Right cardiac atrium (tissue), 5 donors: ENCODE measurements at places on chromosomes 3 and 15. TPM values are rescaled to one million over a fixed set of nuclear protein-coding genes. Genes with fewer than 3 reads are reported as not detected.

DNA sequence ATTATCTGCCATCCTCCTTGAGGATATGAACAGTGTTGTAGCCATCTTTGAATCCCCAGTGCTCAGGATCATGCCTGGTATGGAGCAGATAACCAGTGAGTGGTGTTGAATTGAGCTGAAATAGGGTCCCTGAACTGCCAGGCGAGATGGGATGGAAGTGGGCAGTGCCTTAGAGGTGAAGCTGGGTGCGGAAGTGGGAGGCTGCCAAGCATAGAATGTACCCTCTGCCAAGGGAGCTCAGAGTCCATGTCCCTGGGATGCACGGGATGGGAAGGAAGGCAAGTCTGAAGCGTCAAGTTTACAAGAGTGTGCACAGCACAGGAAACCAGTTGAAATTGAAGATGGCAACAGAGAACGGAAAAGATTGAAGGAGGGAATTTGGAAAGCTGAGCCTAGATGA is 147.0 kb downstream of the CACNA1D start:
- DNase-seq, result no peak

- no peak for DNase-seq
Observed at GRCh38 chr15:86155551-86155950, 75.9 kb downstream of the AGBL1 start.

GRCh38 chr3:56424336-56424735 is 43.9 kb downstream of the ERC2 start:
- no peak for DNase-seq

Gene ESYT3
- 1.3 TPM for total RNA-seq

GRCh38 chr15:93308026-93308690 is 219.1 kb upstream of the RGMA start:
- no peak for DNase-seq

- DNase-seq, result no peak
Observed at GRCh38 chr3:191762323-191762960, 301.5 kb downstream of the PYDC2 start.

Gene RBPMS2
- total RNA-seq, result 503 TPM

Gene CYP19A1
- 1.3 TPM for total RNA-seq

Gene NRROS
- 3.3 TPM for total RNA-seq

DNA sequence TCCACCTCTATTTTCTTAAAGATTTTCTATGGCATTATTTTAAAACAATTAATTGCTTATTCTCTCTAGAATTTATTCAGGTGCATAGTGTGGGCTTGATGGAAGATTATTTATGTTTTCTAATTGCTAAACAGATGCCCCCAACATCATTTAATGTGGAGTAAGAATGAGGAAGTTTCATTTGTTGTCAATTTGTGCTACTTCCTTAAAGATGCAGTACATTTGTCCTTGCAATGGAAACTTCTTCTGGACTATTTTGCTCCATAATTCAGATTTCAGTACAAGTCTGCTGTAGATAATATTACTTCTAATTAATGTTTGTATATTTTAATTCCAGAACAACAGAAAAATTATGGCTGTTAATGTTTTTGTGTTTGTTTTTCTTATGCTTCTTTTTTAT is 104.8 kb downstream of the TGFBR2 start:
- no peak for DNase-seq

- no peak for DNase-seq
Observed at GRCh38 chr15:95446854-95447253, 883.6 kb upstream of the NR2F2 start.

DNA sequence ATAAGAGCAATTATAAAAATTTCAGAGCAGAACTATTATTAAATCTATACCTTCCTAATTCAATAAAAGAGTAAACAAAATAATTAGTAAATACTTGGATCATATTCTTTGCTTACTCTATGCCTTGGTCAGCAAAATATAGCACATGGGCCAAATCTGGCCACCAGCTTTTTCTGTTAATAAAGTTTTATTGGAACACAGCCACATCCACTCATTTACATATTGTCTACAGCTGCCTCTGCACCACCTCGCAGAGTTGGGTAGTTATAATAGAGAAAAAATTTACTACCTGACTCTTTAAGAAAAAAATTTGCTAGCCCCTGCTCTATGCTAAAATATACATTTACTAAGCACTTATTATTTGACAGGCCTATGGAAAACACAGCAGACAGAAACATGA is 32.2 kb upstream of the GANC start:
- DNase-seq, result no peak

DNA sequence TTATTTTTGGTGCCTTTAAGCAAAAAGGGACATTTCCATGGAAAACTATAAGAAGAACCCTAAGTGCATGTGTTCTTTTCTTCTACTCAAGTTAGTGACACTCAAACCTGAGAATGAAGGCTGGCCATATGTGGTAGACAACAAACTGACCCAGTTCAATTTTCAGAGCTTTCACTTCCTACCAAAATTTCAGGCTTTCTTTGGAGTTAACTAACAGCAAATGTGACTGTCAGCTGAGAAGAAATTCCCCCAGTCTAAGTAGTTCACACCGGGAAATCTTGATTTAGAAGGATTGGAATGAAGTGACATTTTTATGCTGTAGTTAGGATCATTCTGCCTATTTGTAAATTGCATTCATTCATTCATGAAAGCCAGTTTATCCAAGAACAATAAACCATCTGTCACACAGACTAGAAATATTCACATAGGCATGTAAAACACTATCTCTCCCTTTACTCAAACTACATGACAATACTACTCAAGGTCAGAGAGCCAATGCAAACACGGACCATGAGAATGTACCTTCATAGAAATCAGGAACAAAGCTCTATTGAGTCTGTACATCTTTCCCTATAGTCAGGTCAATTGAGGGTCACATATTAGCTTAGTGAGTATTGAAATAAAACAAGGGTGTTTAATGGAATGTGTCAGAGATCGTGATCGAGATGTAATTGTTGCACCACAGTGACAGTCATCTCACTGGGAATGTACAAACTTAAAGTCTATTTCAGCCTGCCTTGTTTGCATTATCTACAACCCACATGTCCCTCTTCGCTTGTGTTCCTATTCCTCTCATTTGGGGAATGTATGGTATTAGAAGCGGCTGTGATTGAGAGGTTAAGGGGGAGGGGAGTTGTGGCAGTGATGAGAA is 113.8 kb upstream of the TGFBR2 start:
- DNase-seq, result no peak

Gene GRK7
- not detected for total RNA-seq

DNA sequence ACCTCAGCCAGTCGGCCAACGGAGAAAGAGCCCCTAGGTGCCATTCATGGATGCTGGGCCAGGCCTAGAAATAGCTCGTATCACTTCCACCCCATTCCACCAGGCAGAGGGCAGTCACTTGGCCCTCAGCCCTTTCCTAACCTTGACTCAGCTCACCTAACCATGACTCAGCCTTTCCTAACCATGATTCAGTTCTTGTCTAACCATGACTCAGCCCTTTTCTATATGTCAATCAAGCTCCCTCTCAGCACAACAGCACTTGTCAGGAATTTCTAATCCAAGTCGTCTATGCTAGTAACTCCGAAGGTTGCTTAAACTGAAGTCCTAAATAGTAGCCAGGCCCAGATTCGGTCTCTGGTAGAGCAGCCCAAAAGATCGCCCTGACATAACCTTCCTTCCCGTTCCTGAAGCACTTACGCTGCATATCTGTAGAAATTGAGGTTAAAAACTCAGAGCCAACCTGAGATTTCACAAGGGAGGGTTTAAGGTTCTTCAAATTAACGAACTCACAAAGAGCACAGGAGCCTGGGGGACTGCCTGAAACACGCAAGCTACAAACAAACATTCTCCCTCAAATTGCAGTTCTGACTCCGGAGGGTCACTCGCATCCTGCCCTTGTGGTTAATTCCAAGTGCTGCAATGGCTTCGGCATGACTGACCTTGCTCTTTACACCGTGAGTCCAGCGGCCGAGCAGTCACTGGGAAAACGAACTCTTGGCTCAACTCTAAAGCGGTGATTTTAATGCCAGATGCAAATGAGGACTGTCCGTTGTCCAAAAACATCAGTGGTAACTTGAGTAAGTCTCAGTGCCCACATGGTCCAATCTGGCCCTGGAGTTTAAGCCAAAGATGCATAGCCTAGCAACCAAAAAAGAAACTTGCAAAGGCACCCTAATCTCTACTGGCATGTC is 99.9 kb downstream of the ADAMTS17 start:
- DNase-seq, result no peak

Gene GNB4
- 16.9 TPM for total RNA-seq

- DNase-seq, result no peak
Observed at GRCh38 chr3:76570436-76571057, 469.4 kb upstream of the ROBO2 start.

- no peak for DNase-seq
Observed at GRCh38 chr3:154778057-154778456, 302.1 kb upstream of the MME start.

GRCh38 chr3:105785803-105786202 is 83.0 kb downstream of the CBLB start:
- DNase-seq, result no peak

- peak; percentile 33 for DNase-seq
Observed at GRCh38 chr3:42473083-42473932, 29.1 kb upstream of the VIPR1 start.

Gene ZIC1
- total RNA-seq, result not detected

Gene STRIT1
- 0.35 TPM for total RNA-seq

GRCh38 chr3:18092726-18093125 is 332.4 kb downstream of the SATB1 start:
- DNase-seq, result no peak

GRCh38 chr3:62011666-62012065 is 361.7 kb downstream of the FEZF2 start:
- DNase-seq, result no peak

Gene GNB5
- total RNA-seq, result 35.8 TPM

- no peak for DNase-seq
Observed at GRCh38 chr3:58325525-58325992, 7.1 kb upstream of the PXK start.

DNA sequence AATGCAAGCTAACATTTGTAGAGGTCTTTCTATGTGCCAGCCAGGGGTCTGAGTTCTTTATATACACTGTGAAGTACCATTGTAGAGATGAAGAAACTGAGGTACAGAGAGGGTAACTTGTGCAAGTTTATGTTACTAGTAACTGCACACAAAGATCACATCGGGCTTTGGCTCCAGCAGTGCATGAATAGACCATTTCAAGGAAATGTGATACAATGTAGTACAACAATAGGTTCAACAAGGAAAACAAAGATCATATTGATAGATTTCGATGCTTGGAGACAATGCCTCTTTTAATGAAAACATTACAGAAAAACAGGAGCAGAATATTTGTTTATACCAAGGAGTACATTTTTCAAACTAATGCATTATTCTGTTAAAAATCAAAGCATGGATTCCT is 115.3 kb downstream of the POLR2M start:
- DNase-seq, result no peak

GRCh38 chr15:99371180-99372103 is 120.2 kb downstream of the LRRC28 start:
- no peak for DNase-seq

DNA sequence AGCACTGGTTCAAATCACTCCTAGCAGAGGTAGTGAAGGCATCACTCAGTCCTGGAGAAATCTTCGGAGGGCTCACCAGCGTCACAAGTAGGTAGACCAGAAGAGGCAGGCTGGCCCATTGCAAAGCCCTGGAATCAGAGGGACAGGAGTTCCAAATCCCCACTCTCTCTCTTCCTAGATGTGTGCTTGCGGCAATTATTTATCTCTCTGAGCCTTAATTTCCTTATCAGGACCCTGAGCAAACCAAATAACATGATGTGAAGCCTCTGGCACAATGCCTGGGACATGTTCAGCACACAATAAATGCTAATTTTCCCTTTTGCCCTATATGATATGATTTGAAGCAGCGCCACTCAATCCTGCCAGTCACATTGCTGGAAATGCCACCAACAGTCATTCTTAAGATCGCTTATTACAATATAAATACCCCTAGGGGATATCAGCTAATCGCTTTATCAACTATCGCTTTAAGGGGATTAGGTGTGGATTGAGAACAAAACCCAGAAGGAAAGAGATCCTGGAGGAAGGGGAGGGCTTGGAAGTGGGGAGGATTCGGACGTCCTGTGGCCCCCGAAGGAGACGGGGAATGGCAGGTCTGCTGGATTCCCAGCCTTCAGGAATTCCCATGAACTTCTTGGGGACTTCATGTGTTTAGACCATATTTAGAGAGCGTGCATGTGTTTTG is 59.5 kb upstream of the TSEN2 start:
- DNase-seq, result no peak

DNA sequence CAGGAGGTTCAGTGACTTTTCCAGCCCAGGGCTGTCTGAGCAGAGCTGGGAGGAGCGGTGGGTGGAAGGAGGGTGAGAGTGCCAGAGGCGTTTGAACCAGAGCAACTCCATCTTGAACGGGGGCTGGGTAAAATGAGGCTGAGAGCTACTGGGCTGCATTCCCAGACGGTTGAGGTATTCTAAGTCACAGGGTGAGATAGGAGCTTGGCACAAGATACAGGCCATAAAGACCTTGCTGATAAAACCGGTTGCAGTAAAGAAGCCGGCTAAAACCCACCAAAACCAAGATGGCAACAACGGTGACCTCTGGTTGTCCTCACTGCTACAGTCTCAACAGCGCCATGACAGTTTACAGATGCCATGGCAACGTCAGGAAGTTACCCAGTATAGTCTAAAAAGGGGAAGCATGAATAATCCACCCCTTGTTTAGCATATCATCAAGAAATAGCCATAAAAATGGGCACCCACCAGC is 60.2 kb downstream of the ABTB1 start:
- no peak for DNase-seq

- DNase-seq, result no peak
Observed at GRCh38 chr3:161217496-161217895, 3.6 kb upstream of the NMD3 start.
